ENCODE measurements at places on chromosomes 4 and X. TPM values are rescaled to one million over a fixed set of nuclear protein-coding genes. Genes with fewer than 3 reads are reported as not detected.
A peak's percentile ranks its signal among the peaks of the same experiment; 100 is the strongest.

DNA sequence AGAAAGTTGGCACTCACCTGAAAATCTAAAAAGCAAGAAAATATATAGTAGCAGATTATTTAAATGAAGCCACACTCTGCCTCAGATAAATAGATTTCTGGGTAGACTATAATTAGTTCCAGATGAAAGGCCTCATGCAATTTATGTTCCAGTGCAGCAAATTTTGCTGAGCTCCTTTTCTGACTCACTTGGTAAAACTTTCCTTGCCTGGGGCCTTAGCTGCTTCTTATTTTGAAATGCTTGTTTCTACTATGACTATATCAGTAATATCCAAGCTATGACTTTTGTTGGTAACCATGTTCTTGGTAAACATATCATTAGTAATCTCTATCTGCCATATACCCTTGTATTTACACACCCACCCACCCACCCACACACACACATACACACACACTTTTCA lies 961.8 kb downstream of the SH3BGRL start:
- H3K27me3 ChIP-seq: no peaks in the 10 kb centered on the region
- DNase-seq: no peak
- H3K36me3 ChIP-seq: no peaks in the 10 kb centered on the region

- H3K27me3 ChIP-seq: peaks cover 3% of the 10 kb centered on the region
- no peaks in the 10 kb centered on the region for H3K36me3 ChIP-seq
- H3K27ac ChIP-seq: no peak overlapping the region
- H3K4me3 ChIP-seq: no peak overlapping the region
Observed at GRCh38 chr4:8045909-8046308, 106.2 kb upstream of the AFAP1 start.

DNA sequence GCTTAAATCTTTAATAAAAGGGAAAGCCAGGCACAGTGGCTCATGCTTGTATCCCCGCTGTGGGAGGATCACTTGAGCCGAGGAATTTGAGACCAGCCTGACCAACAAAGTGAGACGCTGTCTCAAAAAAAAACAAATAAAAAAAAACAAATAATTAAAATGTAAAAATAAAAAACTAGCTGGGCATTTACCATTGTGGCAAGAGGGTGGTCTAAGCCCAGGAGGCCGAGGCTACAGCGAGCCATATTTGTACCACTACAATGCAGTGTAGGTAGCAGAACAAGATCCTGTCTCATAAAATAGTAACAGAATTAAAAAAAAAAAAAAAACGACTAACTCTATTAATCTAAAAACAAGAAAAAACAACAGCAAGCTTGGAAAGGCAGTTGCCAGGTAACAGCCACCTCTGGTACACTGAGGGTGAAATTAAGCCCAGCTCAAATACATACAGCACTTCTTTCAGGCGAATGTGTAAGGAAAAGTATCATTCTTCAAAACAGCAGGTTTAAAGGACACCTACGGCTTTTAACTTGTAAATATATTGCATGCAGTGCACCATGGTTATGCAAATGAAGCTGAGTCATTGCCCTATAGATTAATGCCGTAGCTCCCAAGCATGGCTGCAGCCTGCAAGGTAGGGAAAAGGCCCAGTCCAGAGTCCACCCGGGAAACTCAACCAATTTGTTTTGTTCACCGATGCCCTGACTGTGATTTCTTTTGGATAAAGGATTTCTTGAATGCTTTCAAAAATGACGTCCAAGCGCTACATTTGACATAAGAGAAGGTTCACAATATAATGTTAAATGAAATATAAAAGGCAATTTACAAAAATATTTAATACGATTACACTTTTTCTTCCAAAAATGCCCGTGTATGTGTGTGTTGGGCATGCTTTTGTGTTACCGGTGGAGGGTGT lies 14.5 kb upstream of the TXLNG start:
- no peaks in the 10 kb centered on the region for H3K4me1 ChIP-seq
- H3K27me3 ChIP-seq: no peaks in the 10 kb centered on the region
- H3K27ac ChIP-seq: no peak overlapping the region
- DNase-seq: no peak
- no peak overlapping the region for H3K4me3 ChIP-seq

GRCh38 chr4:74056858-74057562 lies 18.5 kb upstream of the CXCL3 start:
- no peaks in the 10 kb centered on the region for H3K27me3 ChIP-seq
- H3K4me3 ChIP-seq: no peak overlapping the region
- no peak overlapping the region for H3K27ac ChIP-seq

- H3K36me3 ChIP-seq: no peaks in the 10 kb centered on the region
- H3K27ac ChIP-seq: no peak overlapping the region
- H3K27me3 ChIP-seq: peaks cover 24% of the 10 kb centered on the region
- H3K4me1 ChIP-seq: peaks cover 15% of the 10 kb centered on the region
Observed at GRCh38 chr4:167233685-167234315, 494 bp downstream of the SPOCK3 start.

DNA sequence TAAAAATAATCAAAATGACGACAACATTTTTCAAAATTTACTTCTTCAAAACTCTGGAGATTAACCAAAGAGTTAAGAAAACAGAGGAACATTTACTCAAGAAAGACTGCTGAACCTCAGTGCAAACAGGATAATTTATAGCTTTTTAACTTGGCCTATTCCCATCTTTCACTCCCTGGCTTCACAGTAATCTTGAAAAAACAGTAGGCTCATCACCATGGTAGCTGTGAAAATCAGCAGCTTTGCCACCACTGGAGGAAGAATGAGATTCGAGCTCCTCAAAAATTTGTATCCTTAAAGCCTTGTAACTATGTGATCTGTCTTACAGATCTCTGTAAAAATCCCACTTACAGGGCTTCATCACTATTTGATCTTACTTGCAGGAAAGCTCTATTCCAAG lies 447.7 kb upstream of the CTSO start:
- DNase-seq: no peak
- no peaks in the 10 kb centered on the region for H3K36me3 ChIP-seq
- no peak overlapping the region for H3K4me3 ChIP-seq
- no peaks in the 10 kb centered on the region for H3K27me3 ChIP-seq

GRCh38 chr4:7075962-7076695 lies 8.3 kb upstream of the GRPEL1 start:
- no peak for DNase-seq
- peaks cover 7% of the 10 kb centered on the region for H3K36me3 ChIP-seq
- no peaks in the 10 kb centered on the region for H3K4me1 ChIP-seq
- H3K4me3 ChIP-seq: no peak overlapping the region
- no peak overlapping the region for H3K27ac ChIP-seq
- peaks cover 3% of the 10 kb centered on the region for H3K27me3 ChIP-seq

DNA sequence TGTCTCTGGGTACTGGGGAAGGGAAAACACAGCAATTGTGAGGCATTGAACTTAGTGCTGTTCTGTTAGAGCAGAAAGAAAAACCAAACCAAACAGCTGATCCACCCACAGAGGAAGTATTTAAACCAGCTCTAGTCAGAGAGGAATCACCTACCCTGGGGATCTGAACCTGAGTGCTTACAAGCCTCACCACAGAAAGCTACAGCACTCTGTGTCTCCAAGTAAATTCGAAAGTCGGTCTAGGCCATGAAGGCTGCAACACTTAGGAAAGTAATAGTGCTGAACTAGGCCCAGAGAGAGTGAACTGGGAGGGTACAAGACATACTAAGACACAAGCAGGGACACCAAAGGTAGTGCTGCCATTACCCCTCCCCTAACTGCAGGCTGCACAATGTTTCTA lies 142.2 kb upstream of the CXorf51A start:
- H3K27ac ChIP-seq: no peak overlapping the region
- H3K4me1 ChIP-seq: no peaks in the 10 kb centered on the region
- no peak for DNase-seq
- H3K4me3 ChIP-seq: no peak overlapping the region

GRCh38 chr4:78019414-78019813 lies 37.7 kb upstream of the FRAS1 start:
- H3K4me3 ChIP-seq: no peak overlapping the region
- no peaks in the 10 kb centered on the region for H3K4me1 ChIP-seq
- no peak for DNase-seq
- no peaks in the 10 kb centered on the region for H3K36me3 ChIP-seq
- no peaks in the 10 kb centered on the region for H3K27me3 ChIP-seq

GRCh38 chr4:39932776-39933402 lies 44.8 kb downstream of the PDS5A start:
- no peaks in the 10 kb centered on the region for H3K27me3 ChIP-seq
- H3K36me3 ChIP-seq: peaks cover 21% of the 10 kb centered on the region
- peak overlapping the region; percentile 70 for H3K27ac ChIP-seq
- peaks cover 58% of the 10 kb centered on the region for H3K4me1 ChIP-seq
- peak overlapping the region; percentile 36 for H3K4me3 ChIP-seq

DNA sequence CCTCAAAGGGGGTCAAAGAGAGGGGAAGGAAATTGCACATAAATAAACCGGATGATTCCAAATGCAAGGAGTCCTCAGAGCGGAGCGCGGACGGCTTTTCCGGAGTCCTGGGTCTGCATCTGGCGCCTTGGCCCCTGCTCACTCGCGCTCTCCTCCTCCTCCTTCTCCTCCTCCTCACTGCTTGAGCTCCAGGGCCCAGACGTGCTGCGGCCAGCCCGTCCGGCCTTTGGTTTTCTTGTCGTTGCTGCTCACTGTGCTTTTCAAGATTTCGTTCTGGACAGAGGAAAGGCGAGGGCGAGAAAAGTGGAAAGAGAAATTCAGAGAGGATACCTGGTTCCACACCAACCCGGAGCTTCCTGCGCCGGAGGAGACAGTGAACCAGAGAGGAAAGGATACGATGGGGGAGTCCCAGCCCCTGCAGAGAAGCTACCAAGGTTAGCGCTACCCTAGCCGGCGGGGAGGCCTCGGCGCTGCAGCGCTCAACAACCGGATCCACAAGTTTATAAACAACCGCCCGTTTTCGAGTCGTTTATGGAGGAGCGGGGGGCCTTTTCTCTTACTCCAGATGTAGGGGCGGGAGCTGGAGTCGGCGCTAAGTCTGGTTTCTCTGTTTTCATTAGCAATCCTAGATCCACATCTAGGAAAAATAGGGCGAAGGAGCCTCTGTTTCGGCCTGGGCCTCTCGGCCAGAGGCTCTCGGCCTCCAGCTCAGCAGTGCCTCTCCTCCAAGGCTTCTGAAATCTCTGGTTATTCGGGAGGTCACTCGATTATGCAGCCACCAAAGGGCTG lies 2.7 kb downstream of the HAND2 start:
- peaks cover 18% of the 10 kb centered on the region for H3K36me3 ChIP-seq
- DNase-seq: no peak
- peaks cover 10% of the 10 kb centered on the region for H3K4me1 ChIP-seq
- peaks cover 69% of the 10 kb centered on the region for H3K27me3 ChIP-seq
- no peak overlapping the region for H3K4me3 ChIP-seq
- peak overlapping the region; percentile 31 for H3K27ac ChIP-seq

DNA sequence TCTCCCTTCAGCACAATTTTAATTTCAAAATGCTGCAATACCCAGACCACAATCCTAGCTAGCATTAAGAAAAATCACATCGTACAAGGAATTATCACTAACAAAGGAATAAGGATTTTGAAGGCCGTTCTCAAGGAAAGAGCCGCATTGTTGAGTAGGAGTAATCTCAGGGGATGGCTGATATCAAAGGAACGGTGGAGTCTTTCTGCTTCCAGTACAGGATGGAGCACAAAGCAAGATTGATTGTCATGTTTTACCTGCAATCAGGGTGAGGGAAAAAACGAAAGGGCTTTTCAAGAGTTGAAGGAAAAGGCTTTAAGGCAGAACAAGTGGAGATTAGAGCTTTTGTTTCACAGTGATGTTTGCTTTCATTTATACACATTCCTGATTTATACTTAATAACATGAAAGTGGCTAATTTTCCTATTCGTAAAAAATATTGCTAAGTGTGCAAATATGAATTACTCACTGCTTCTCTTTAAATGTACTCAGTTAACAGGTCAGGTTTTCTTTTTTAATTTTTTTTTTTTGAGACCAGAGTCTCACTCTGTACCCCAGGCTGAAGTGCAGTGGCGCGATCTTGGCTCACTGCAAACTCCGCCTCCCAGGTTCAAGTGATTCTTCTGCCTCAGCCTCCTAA lies 207.0 kb downstream of the TRIML1 start:
- no peak overlapping the region for H3K4me3 ChIP-seq
- no peaks in the 10 kb centered on the region for H3K36me3 ChIP-seq
- no peaks in the 10 kb centered on the region for H3K4me1 ChIP-seq
- DNase-seq: no peak

GRCh38 chr4:15188605-15189539 lies 186.6 kb downstream of the CPEB2 start:
- H3K27me3 ChIP-seq: peaks cover 6% of the 10 kb centered on the region
- no peaks in the 10 kb centered on the region for H3K36me3 ChIP-seq
- no peak for DNase-seq
- H3K4me1 ChIP-seq: no peaks in the 10 kb centered on the region
- H3K27ac ChIP-seq: no peak overlapping the region

DNA sequence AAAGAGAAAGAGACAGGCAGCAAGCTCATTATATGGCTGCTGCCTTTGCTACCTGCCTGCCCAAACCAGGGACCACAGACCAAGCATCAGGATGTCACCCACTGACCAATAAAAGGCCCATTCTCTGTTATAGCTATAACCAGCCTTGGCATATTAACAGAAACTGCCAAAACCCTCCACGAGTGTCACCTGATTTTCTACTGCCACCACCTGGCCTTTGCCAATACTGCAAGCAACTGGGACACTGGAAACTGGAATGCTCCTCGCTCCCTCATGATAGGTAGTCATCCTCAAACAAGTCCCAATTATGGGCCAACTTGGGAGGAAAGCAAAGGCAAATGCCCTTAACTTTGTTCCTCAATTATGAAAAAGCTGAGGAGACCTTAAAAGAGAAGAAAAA lies 76.0 kb downstream of the SPIN4 start:
- H3K4me3 ChIP-seq: no peak overlapping the region
- no peaks in the 10 kb centered on the region for H3K4me1 ChIP-seq
- DNase-seq: no peak
- no peaks in the 10 kb centered on the region for H3K36me3 ChIP-seq

GRCh38 chr4:81207828-81208227 lies 7.2 kb downstream of the PRKG2 start:
- H3K27ac ChIP-seq: no peak overlapping the region
- H3K4me1 ChIP-seq: no peaks in the 10 kb centered on the region
- H3K36me3 ChIP-seq: no peaks in the 10 kb centered on the region
- no peak for DNase-seq
- H3K27me3 ChIP-seq: peaks cover 18% of the 10 kb centered on the region
- no peak overlapping the region for H3K4me3 ChIP-seq

GRCh38 chrX:40496728-40497127 lies 84.0 kb upstream of the ATP6AP2 start:
- DNase-seq: no peak
- H3K4me1 ChIP-seq: no peaks in the 10 kb centered on the region
- no peaks in the 10 kb centered on the region for H3K27me3 ChIP-seq
- no peak overlapping the region for H3K27ac ChIP-seq
- H3K4me3 ChIP-seq: no peak overlapping the region

DNA sequence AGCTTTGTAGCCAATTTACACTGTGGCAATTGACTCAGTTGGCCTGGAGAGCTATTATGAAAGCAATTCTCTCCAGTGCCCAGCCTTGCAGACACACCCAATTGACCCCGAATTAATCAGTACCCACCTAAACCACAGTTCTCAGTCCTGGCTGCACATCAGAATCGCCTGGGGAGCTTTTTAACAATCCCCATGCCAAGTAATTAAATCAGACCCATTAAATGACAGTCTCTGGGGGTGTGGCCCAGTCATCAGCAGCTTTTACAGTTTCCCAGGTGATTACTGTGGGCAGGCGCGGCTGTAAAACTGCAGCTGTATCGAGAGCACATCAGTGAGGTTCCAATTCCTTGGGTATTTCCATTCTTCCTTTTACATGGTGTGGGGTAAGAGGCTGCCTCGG lies 460.9 kb upstream of the FAT1 start:
- no peak for DNase-seq
- H3K4me1 ChIP-seq: no peaks in the 10 kb centered on the region
- no peaks in the 10 kb centered on the region for H3K36me3 ChIP-seq
- no peaks in the 10 kb centered on the region for H3K27me3 ChIP-seq
- no peak overlapping the region for H3K4me3 ChIP-seq
- no peak overlapping the region for H3K27ac ChIP-seq

Gene STBD1
- 0.38 TPM for total RNA-seq

Gene TCEAL7
- total RNA-seq: not detected

Gene PCDH11X
- total RNA-seq: not detected

Gene MID1
- total RNA-seq: not detected

Gene RAB40AL
- 0.96 TPM for total RNA-seq

Gene FGD1
- total RNA-seq: not detected

Gene VCX3B
- total RNA-seq: not detected

All from naive thymus-derived CD8-positive, alpha-beta T cell (primary cell).